Stimulated activated CD4-positive, alpha-beta T cell treated with anti-CD3 and anti-CD28 coated beads, Interleukin-1b, Interleukin-23, amount 100 ng/mL, for 1 hour (primary cell): ENCODE measurements at places on chromosomes 12 and 14.

DNA sequence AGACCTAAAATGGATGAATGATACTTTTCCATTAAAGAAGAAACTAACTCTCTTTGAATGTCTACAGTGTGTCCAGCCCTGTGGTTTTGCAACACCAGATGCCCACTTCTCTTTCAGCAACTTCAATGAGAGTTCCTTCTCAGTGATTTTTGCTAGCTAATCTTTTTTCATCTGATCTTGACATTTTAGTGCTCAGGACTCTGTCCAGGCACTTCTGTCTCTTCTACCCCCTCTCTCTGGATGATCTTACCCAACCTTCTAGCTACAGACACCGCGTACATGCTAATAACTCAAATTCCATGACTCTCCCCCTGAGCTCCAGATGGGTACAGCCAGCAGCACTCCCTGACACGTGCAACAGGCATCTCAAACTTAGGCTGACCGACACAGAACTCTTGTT is 161.1 kb upstream of the FOXN3 start:
- no peak for DNase-seq

GRCh38 chr14:89293314-89293916 is 123.6 kb downstream of the FOXN3 start:
- no peak for DNase-seq

- DNase-seq = no peak
These were observed 23.2 kb downstream of the HSPB8 start for GRCh38 chr12:119201789-119202543.

DNA sequence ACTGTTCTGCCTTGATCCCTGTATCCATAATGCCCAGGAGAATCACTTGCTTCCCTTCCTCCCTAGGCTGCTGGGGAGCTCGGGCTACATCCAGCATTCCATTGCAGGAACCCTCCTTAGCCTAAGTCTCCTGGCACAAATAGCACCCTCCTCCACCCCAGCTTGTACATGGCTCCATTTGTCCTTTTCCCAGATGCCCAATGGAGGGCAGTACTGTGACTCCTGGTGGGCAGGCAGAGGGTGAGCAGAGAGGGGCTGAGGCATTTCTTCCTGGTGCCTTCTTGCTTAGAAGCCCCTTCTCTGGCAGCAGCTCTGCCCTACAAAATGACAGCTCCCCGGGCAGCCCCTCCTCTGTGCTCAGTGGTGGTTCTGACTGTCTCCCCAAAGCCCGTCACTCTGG is 86.5 kb downstream of the RBM19 start:
- DNase-seq = no peak

DNA sequence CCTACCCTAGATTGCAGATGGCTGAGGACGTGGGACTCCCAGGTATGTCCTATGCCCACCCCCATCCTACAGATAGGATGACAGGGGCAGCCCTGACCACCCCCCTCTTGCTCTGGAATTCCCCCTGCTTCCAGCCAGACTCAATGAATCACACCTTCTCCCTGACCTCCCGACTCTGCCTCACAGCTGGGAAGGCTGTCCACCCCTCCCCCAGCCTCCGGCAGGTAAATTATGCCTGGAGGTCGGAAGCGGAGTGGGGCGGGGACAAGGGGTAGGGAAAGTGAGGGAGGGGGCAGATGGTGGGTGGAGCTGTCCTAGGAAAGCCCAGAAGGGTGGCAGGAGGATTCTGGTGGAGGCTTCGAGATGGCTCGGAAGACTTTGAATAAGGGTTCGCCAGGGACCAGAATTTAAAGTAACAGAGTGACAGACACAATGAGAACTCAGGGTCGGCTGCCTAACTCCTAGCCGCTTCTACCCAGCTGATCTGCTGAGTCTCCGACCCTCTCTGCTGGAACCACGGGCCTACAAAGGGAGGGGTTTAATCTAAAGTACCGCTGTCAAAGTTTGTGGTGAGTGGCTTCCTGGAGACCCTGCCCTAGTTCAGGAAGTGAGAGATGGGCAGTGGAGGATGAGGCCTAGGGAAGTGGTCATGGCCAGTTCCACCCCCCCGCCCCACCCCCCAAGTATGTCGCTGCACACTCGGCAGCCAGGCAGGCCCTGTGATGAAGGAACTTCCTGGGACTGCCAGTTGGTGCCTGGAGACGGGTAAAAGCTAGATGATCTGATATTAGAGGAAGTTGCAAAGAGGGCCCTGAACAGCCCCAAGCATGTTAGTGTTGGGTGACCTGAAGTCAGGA is 4.2 kb downstream of the PLEKHG3 start:
- no peak for DNase-seq

- no peak for DNase-seq
These were observed 265.1 kb downstream of the ALG10 start for GRCh38 chr12:34287437-34287836.

DNA sequence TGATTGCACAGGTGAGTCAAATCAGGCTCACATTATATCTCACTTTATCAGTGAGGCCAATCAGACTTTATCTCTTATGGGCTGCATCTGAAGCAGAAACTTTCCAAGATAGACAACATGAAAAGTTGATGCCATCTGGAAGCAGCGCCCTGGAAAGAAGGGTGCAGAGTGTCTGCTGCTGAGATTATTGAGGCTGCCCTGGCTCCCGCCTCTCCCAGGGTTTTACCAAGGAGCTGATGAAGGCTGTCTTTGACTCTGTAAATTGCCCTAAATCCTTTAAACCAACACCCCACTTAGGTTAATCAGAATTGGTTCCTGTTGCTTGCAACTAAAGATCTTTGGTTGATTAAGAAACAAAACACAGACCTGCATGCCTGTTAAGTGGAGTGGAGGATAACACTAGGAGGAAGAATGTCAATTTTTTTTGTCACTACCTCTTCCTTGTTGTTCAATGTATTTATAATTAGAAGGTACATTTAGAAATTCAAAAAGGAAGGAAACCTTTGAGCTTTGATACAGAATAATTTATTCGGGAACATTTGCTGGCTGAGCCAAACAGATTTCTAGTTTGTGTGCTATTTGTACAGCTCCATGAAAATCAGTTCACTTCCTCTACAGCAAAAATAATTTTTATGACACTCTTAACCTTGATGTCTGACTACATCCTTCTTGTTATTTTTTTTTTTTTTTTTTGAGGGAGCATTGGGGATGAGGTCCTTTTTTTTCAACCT is 104.1 kb downstream of the VEZT start:
- no peak for DNase-seq
